ENCODE measurements at places on chromosomes 4 and X. TPM values are rescaled to one million over a fixed set of nuclear protein-coding genes. Genes with fewer than 3 reads are reported as not detected.

- no peaks in the 10 kb centered on the region for H3K27me3 ChIP-seq
- no peak overlapping the region for H3K4me3 ChIP-seq
- H3K36me3 ChIP-seq, result no peaks in the 10 kb centered on the region
- no peak overlapping the region for H3K27ac ChIP-seq
Measured at GRCh38 chr4:77579406-77580076, 26.1 kb upstream of the CXCL13 start.

DNA sequence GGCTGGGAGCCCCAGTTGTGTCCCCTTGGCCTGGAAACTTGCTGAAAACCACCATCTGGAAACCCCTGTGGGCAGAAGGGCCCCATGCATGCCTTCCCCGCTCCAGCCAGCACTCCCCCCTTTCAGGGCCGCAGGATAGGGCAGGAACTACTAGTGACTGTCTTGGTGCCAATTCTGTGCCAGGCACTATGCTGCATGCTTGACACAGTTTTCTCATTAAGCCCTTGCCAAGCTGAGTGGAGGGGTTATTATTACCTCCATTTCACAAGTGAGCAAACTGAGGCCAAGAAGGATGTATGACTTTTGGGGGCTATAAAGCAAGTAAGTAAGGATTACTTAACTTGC lies 73.6 kb upstream of the PJA1 start:
- 0 out of 2 replicates have a peak, but pooled peaks cover 7% of the 10 kb centered on the region for H3K27me3 ChIP-seq
- H3K36me3 ChIP-seq, result no peaks in the 10 kb centered on the region
- H3K4me3 ChIP-seq, result no peak overlapping the region
- H3K4me1 ChIP-seq, result no peaks in the 10 kb centered on the region
- H3K27ac ChIP-seq, result no peak overlapping the region
- no peak for DNase-seq

- H3K36me3 ChIP-seq, result peaks cover 12% of the 10 kb centered on the region
- H3K4me3 ChIP-seq, result no peak overlapping the region
- H3K27me3 ChIP-seq, result no peaks in the 10 kb centered on the region
- no peak overlapping the region for H3K27ac ChIP-seq
- peaks cover 88% of the 10 kb centered on the region for H3K4me1 ChIP-seq
- DNase-seq, result no peak
Measured at GRCh38 chr4:1014291-1015167, 3.1 kb downstream of the FGFRL1 start.

DNA sequence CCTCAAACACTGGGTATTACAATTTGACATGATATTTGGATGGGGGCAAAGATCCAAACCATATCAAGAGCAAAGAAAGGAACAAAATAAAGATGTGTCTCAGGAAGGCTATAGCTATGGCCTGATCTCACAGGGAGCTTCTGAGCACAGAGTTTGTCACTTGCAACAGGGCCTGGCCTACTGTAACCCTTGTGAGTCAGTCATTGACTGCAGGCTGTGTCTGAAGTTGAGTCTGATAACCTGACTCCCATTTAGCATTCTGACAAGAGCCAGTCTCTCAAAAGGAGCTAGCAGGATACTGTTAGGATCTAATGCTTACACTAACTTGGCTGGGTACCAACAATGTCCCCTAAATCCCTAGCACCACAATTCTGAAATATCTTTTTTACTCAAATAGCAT lies 612.5 kb upstream of the TECRL start:
- no peak for DNase-seq
- no peaks in the 10 kb centered on the region for H3K36me3 ChIP-seq
- no peak overlapping the region for H3K27ac ChIP-seq
- no peak overlapping the region for H3K4me3 ChIP-seq
- H3K27me3 ChIP-seq, result no peaks in the 10 kb centered on the region
- H3K4me1 ChIP-seq, result no peaks in the 10 kb centered on the region

DNA sequence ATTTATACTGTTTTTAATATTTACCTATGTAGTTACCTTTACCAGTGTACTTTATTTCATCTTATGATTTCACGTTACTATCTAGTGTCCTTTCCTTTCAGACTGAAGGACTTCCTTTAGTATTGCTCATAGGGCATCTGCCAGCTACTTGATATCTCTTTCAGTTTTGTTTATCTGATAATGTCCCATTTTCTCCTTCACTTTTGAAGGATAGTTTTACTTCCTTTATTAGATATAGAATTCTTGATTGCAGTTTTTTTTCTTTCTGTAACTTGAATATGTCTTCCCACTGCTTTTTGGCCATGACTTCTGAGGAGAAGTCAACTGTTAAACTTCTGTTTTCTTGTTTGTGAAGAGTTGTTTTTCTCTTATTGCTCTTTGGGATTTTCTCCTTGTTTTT lies 69.4 kb upstream of the MAGED1 start:
- no peak overlapping the region for H3K4me3 ChIP-seq
- DNase-seq, result no peak
- H3K27ac ChIP-seq, result no peak overlapping the region
- no peaks in the 10 kb centered on the region for H3K4me1 ChIP-seq

- no peak overlapping the region for H3K4me3 ChIP-seq
- no peaks in the 10 kb centered on the region for H3K36me3 ChIP-seq
- no peak overlapping the region for H3K27ac ChIP-seq
- no peaks in the 10 kb centered on the region for H3K4me1 ChIP-seq
Measured at GRCh38 chrX:111375747-111376146, 36.2 kb downstream of the DCX start.

DNA sequence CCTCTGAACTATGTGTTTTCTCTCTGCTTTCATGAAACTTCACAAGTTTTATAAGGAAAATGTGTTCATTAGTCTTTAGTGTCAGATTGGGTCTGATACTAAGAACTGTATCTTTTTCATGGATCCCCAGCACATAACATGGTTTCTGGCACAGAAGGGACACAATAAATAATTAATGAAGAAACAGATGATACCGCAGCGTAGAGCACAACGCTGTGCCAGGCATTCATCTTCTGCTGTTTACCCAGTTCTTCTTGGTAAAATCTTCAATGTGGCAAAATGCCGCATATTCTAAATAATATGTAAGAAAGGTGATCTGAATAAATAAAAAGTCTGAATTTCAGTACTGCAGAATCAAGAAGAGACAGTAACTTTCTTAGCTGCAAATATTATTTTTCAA lies 12.3 kb downstream of the SCARB2 start:
- no peaks in the 10 kb centered on the region for H3K36me3 ChIP-seq
- peaks cover 18% of the 10 kb centered on the region for H3K4me1 ChIP-seq
- H3K4me3 ChIP-seq, result no peak overlapping the region
- no peaks in the 10 kb centered on the region for H3K27me3 ChIP-seq

- H3K36me3 ChIP-seq, result peaks cover 19% of the 10 kb centered on the region
- no peak for DNase-seq
- H3K4me1 ChIP-seq, result no peaks in the 10 kb centered on the region
- H3K27ac ChIP-seq, result no peak overlapping the region
- H3K27me3 ChIP-seq, result no peaks in the 10 kb centered on the region
Measured at GRCh38 chr4:94576210-94576609, 124.5 kb downstream of the PDLIM5 start.

- no peaks in the 10 kb centered on the region for H3K27me3 ChIP-seq
- H3K27ac ChIP-seq, result no peak within 1 kb of the TSS
- no peaks in the 10 kb centered on the region for H3K4me1 ChIP-seq
- no peaks in the 10 kb centered on the region for H3K36me3 ChIP-seq
- no peak for DNase-seq
Measured at GRCh38 chr4:168496834-168497233, at the start of gene PALLD. Gene PALLD, plus strand, starts transcription at chr4:168497052.

GRCh38 chr4:23853986-23854660 lies 35.7 kb downstream of the PPARGC1A start:
- no peaks in the 10 kb centered on the region for H3K27me3 ChIP-seq
- H3K27ac ChIP-seq, result no peak overlapping the region
- H3K4me3 ChIP-seq, result no peak overlapping the region
- no peaks in the 10 kb centered on the region for H3K4me1 ChIP-seq
- DNase-seq, result no peak

DNA sequence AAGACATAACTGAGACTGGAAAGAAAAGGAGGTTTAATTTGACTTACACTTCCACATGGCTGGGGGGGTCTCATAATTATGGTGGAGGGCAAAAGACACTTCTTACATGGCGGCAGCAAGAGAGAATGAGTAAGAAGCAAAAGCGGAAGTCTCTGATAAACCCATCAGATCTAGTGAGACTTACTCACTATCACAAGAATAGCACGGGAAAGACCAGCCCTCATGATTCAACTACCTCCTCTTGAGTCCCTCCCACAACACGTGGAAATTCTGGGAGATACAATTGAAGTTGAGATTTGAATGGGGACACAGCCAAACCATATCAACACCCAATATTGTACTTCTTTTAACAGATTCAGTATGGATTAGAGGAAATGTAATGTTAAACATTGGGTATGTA lies 646.6 kb downstream of the ANKRD50 start:
- H3K27ac ChIP-seq, result no peak overlapping the region
- no peaks in the 10 kb centered on the region for H3K36me3 ChIP-seq
- H3K4me3 ChIP-seq, result no peak overlapping the region
- H3K4me1 ChIP-seq, result no peaks in the 10 kb centered on the region
- no peak for DNase-seq

- H3K36me3 ChIP-seq, result no peaks in the 10 kb centered on the region
- no peaks in the 10 kb centered on the region for H3K27me3 ChIP-seq
- H3K4me1 ChIP-seq, result no peaks in the 10 kb centered on the region
- no peak for DNase-seq
Measured at GRCh38 chr4:114398410-114398809, 200.2 kb upstream of the UGT8 start.

- no peaks in the 10 kb centered on the region for H3K27me3 ChIP-seq
- no peaks in the 10 kb centered on the region for H3K4me1 ChIP-seq
- no peak overlapping the region for H3K4me3 ChIP-seq
Measured at GRCh38 chr4:100357542-100357941, 160.3 kb downstream of the EMCN start.

DNA sequence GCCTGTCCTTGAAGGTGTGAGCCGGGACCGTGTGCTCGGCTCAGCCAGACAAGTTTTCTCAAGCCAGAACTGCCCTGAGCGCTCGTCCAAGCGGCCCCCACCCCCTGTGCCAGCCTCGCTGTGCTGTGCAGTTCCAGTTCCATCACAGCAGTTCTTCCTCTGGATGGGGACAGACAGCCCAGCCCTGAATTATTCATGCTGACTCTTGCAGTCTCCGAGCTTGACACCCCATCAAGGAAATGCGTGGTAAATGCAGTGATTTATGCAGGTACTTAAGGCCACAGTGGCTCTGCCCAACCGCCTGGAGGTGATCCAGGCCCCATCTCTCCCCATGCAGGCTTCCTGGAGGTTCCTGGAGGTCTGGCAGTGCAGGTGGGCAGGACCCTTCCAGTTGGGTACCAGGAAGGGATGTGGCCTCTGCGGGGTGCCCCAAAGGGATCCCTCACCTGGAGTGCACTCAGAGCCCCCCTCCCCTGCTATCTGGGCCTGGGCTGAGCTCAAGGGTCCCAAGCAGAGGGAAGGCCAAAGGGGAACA lies 44.8 kb upstream of the HMX1 start:
- no peaks in the 10 kb centered on the region for H3K4me1 ChIP-seq
- H3K27ac ChIP-seq, result no peak overlapping the region
- H3K36me3 ChIP-seq, result no peaks in the 10 kb centered on the region
- no peak overlapping the region for H3K4me3 ChIP-seq

DNA sequence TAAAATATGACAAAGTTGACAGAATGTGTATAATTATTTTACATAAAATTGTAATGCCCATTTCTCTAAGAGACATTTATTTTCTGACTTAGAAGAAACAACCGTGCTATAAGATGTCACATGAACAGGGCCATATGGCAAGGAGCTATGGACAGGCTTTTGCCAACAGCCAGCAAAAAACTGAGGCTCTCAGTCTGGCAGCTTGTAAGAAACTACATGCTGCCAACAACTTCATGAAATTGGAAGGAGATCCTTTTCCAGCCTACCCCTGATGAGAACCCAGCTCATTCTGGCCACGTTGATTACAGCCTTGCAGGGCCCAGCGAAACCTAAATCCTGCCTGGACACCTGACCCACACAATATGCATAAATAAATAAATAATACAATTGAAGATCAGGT lies 250.3 kb upstream of the ARSJ start:
- H3K4me3 ChIP-seq, result no peak overlapping the region
- H3K4me1 ChIP-seq, result no peaks in the 10 kb centered on the region
- no peak for DNase-seq
- H3K27me3 ChIP-seq, result no peaks in the 10 kb centered on the region
- no peaks in the 10 kb centered on the region for H3K36me3 ChIP-seq

DNA sequence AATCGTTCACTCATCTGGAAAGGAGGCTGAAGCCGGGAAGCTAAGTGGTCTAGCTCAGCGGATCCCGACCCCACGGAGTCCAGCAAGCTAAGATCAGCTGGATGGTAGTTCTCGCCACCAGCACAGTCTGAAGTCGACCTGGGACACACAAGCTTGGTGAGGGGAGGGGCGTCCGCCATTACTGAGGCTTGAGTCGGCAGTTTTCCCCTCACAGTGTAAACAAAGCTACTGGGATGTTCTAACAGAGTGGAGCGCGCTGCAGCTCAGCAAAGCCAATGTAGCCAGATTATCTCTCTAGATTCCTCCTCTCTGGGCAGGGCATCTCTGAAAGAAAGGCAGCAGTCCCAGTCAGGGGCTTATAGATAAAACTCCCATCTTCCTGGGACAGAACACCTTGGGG lies 555.4 kb downstream of the BCOR start:
- no peaks in the 10 kb centered on the region for H3K27me3 ChIP-seq
- no peak for DNase-seq
- no peaks in the 10 kb centered on the region for H3K4me1 ChIP-seq
- no peaks in the 10 kb centered on the region for H3K36me3 ChIP-seq

GRCh38 chr4:128320656-128321055 lies 33.0 kb upstream of the PGRMC2 start:
- H3K27ac ChIP-seq, result no peak overlapping the region
- H3K36me3 ChIP-seq, result no peaks in the 10 kb centered on the region
- DNase-seq, result no peak

- DNase-seq, result no peak
- no peaks in the 10 kb centered on the region for H3K27me3 ChIP-seq
- H3K4me3 ChIP-seq, result no peak overlapping the region
- H3K4me1 ChIP-seq, result no peaks in the 10 kb centered on the region
- peaks cover 63% of the 10 kb centered on the region for H3K36me3 ChIP-seq
Measured at GRCh38 chr4:138226351-138226750, 15.8 kb downstream of the SLC7A11 start.

GRCh38 chr4:20421603-20421985 lies 169.9 kb downstream of the SLIT2 start:
- no peak overlapping the region for H3K4me3 ChIP-seq
- no peaks in the 10 kb centered on the region for H3K36me3 ChIP-seq
- H3K4me1 ChIP-seq, result no peaks in the 10 kb centered on the region
- H3K27ac ChIP-seq, result no peak overlapping the region
- H3K27me3 ChIP-seq, result no peaks in the 10 kb centered on the region

- no peak for DNase-seq
- no peaks in the 10 kb centered on the region for H3K4me1 ChIP-seq
- H3K36me3 ChIP-seq, result no peaks in the 10 kb centered on the region
- H3K27me3 ChIP-seq, result no peaks in the 10 kb centered on the region
Measured at GRCh38 chr4:174023641-174024040, 259.8 kb downstream of the FBXO8 start.

DNA sequence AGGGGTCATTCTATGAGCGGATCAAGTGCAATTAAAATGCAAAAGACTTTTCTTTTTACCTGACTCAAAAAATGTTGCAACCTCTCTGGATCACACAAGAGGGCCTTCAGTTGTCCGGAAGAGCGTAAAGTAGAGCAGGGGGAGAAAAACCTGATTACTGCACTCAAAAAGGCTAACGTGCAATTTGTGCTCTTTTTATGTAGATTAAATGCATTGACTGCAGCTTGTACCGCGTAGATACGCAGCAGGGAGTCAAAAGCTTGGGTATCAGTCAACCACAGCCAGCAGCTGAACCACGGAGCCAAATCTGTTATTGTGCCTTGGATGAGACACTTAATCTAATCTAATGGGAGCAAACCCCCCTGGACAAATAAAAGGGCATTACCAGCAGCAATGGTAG lies 107.3 kb upstream of the RAI2 start:
- no peak for DNase-seq
- H3K4me1 ChIP-seq, result no peaks in the 10 kb centered on the region
- H3K27ac ChIP-seq, result no peak overlapping the region

NRK gene
- total RNA-seq, result 0.07 TPM

AKAP14 gene
- not detected for total RNA-seq

CXCL11 gene
- total RNA-seq, result 4.5 TPM

DCLK2 gene
- total RNA-seq, result not detected

DMRTC1 gene
- total RNA-seq, result not detected

LUZP4 gene
- total RNA-seq, result 0.16 TPM
